ENCODE measurements at places on chromosomes 1 and 21. TPM values are rescaled to one million over a fixed set of nuclear protein-coding genes. Genes with fewer than 3 reads are reported as not detected.

The C8A gene
- total RNA-seq = not detected

The PAX7 gene
- not detected for total RNA-seq

DNA sequence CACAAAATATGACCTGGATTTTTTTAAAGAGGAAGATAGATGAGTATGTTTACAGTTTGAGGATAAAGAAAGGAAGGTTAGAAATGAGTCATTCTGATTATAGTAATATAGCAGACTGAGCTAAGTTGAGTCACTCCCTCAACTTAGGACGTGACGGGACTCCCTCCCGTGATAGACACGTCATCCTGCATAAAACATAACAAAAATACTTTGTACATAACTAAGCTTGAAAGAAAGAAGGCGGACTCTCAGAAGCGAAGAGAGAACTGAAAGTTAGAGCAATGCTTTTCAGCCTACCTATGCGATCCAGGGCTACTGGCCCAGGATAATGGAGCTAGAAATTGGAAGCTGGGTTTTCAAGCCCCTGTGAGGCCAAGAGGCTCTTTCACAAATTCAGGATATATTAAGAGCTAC, 53.0 kb upstream of the DESI2 start:
- peak; percentile 90 for DNase-seq

The STRIP1 gene
- total RNA-seq = 41.2 TPM

The TAS1R3 gene
- not detected for total RNA-seq

- no peak for DNase-seq
Observed at GRCh38 chr1:230368363-230368762, 57.8 kb downstream of the PGBD5 start.

DNA sequence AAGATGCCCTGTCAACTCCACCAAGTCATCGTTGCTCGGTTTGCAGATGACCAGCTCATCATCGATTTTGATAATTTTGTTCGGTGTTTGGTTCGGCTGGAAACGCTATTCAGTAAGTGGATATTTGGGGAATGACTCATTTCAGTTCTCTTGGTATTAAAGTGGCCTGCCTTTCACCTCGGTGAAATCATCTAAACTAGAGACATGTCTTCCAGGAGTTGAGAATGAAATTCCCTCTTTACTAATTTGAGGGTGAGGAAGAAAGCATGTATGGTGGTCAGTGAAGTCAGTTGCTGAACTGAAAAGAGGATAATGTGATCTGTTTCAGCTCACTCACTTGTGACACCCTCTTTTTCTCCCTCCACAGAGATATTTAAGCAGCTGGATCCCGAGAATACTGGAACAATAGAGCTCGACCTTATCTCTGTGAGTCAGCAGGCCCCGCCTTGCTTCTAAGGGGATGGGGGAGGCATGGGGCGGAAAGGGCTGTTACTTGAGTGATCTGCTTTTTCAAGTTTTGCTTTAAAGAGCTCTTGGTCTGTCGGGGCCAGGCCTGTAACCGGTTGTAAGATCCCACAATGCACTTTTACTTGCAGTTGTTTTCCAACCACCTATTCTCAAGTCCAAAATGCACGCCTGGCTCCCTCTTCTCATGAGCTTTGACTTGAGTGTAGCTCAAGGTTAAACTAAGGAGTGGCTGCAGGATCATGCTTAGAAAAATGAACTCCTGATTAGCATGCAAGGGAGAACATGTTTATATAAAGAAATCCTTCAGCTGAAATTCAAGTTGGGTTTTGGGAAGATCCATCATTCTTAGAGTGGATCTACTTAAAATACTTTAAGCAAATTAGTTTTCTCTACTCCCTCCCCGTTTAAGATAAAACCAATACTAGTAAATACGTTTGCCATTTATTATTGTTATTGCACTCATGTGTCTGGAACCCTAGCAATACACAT, 59.8 kb downstream of the CAPN2 start:
- DNase-seq = peak; percentile 94

All from LHCN-M2 (cell line).